Hippocampal formation (tissue), 2 donors: ENCODE measurements at places on chromosomes 2 and 18.

DNA sequence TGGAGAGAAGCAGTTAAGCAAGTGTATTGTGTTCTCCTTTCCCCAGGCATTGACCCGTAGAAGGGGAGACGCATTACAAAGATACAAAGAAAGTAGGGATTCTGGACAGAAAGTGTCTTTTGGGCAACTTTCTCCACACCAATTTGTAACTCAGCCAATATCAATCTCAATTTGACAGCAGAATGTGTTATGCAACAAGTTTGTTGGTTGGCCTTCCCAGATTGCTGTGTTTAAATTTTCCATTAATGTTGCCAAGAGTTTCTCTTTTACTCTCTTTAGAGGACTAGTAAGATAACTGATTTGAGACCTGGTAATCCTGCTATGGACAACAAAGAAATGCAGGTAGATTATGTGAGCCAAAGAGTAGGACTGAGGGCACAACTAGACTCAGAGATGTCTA, 279.6 kb downstream of the ZNF804A start:
- DNase-seq = no peak

DNA sequence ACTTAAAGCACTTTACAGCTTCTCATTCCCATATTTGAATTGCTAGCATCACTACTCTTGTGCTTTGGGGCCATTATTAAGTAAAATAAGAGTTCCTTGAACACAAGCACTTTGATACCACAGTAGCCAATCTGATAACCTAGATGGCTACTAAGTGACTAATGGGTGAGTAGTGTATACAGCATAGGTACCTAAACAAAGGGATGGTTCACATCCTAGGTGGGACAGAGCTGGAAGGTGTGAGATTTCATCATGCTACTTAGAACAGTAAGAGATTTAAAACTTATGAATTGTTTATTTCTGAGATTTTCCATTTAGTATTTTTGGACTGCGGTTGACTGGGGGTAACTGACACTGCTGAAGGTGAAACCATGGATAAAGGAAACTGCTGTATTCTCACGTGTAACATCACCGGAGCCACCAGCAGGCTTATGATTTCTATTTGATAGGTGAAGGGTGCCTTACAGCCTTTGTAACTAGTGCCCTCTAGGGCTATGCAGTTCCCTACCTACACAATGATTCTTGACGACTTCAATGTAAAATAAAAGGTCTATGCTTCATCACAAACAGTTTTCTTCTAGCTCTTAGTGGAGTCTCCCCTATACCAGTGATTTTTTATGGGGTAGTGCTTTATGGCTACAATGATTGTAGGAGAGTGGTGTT, 22.1 kb upstream of the CRIM1 start:
- DNase-seq = no peak

- DNase-seq = no peak
Measured at GRCh38 chr2:69168144-69168813, 155.3 kb downstream of the ANTXR1 start.

GRCh38 chr18:6807515-6808257, 78.2 kb downstream of the ARHGAP28 start:
- DNase-seq = no peak

DNA sequence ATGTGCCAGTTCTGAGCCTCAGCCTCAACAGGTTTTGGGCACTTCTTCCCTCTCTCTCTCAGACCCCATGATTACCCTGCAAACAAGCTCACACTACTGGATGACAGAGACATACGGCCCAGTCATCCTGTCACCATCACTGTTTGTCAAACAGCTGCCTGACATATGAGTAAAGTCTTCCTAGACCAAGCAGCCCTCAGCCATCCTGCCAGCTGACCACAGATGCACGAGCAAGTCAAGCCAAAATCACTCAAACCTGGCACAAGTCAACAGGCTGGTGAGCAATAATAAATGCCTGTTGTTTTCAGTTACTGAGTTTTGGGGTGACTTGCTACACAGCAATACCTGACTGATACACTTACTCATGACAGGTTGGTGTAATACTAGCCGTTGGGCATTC, 75.5 kb upstream of the KLF7 start:
- DNase-seq = no peak

- no peak for DNase-seq
Measured at GRCh38 chr2:199144036-199144435, 313.7 kb downstream of the SATB2 start.

DNA sequence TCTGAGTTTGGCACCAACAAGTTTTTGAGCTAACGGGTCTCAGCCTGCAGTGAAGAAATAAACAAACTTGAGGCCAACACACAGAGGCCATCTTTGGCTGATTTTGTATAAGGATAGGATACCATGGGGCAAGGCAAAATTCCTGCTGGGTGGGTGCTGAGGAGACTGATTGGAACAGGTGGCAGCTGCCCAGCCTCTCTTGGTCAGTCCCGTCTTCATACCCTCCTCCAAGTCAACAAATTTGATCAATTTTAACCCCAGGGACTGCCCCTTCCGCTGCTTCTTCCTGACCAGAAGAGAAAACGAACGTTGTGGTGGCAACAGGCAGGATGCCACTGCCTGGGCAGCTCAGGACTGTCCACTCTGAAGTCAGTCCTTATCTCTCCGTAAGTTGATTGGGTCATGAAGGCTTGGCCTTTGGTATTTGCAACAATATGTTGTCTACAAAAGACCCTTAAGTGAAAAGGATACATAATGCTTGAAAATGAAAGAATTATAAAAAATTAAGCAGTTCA, 139.3 kb downstream of the SPP2 start:
- DNase-seq = no peak

- no peak for DNase-seq
Measured at GRCh38 chr2:10169581-10169980, 47.0 kb downstream of the RRM2 start.
